ENCODE measurements at places on chromosomes 2 and 18.

DNA sequence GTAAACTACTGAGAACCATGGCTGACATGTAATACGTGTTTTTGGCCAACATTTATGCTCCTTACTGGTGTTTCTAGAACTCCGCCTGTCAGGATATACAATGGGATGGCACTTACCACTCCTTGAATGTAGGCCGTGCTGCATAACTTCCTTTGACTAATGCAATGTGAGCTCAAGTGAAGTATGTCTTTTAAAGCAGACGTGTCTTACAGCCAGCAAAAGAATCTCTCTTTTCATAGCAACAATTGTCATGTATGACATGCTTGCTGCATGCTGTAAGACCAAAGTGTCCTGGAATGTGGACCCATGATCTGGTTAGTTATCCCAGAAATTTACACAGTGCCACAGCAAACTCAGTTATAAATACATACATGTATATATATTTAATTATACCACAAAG lies 1202.7 kb upstream of the PIK3C3 start:
- no peak for DNase-seq

- DNase-seq = no peak
Observed at GRCh38 chr2:231359441-231359840, 36.1 kb upstream of the B3GNT7 start.

- DNase-seq = no peak
Observed at GRCh38 chr2:234632527-234633391, 135.9 kb upstream of the ARL4C start.

DNA sequence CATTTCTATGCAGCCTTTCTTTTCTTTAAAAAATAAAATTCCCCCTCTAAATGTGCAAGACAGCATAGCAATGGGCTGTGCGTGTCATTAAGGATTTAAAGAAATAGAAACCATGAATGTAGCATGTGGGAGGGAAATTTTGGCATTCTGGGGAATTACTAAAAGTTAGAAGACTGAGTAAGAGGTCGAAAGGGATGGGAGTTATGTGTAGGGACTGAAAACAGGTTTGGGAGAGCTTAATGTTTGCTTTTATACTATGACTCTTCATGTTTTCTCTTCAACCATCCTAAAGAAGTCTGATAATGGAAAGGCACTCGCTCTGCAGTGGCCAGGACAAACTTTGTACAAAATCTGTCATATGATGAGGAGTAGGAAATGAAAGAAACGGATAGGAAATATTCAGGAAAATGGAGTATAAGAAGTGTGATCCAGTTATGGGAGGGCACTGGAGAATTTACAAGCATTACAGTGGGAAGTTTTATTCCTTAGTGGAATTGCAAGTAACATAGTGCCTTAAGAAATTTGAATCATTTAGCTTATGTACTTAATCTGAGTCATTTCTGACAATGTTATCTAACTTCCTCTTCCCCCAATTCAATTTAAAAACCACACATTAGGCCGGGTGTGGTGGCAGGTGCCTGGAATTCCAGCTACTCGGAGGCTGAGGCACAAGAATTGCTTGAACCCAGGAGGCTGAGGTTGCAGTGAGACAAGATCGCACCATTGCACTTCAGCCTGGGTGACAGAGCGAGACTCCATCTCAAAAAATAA lies 20.6 kb downstream of the TMEM87B start:
- DNase-seq = no peak

GRCh38 chr2:233487748-233488345 lies 78.7 kb downstream of the USP40 start:
- DNase-seq = no peak

GRCh38 chr2:173948842-173949241 lies 16.3 kb downstream of the SP3 start:
- no peak for DNase-seq

- no peak for DNase-seq
Observed at GRCh38 chr2:99653433-99653832, 163.6 kb upstream of the REV1 start.

DNA sequence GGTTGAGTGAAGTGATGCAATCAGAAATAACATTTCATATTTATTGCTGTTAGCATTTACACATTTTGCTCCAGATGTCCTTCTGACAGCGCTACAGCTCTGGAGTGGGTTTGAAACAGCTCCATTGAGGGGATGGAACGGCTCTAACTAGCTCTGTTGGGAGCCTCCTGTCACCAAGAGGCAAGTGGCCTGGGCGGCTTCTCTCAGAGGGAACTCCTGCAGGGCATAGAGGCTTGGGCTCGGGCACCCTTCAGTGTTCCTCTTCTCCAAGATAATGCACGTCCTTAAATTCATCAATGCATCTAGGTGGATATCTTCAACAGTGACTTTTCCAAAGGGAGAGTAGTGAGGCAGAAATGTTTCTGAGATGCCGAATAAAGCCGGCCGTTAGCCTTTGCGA lies 122.5 kb downstream of the CNTNAP5 start:
- no peak for DNase-seq

DNA sequence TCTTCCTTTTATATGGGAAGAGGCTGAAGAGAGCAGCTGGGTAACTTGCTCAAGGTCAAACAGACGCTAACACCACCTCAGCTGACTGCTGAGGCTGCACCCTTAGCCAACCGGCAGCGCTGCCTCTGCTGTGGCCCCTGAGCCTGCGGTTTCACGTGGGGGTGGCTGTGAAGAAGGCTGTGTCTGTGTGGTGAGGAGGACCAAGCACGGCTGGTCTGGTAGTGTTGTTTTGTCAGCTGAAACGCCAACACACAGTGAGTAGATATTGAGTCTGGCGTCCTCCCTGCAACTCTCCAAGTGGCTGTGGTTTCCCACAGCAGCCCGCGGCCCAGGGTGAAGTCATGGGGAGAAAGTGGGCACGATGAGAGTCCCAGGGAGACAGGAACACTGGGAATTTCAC lies 69.6 kb downstream of the THNSL2 start:
- no peak for DNase-seq

GRCh38 chr18:48767090-48767690 lies 183.6 kb downstream of the SMAD7 start:
- no peak for DNase-seq

DNA sequence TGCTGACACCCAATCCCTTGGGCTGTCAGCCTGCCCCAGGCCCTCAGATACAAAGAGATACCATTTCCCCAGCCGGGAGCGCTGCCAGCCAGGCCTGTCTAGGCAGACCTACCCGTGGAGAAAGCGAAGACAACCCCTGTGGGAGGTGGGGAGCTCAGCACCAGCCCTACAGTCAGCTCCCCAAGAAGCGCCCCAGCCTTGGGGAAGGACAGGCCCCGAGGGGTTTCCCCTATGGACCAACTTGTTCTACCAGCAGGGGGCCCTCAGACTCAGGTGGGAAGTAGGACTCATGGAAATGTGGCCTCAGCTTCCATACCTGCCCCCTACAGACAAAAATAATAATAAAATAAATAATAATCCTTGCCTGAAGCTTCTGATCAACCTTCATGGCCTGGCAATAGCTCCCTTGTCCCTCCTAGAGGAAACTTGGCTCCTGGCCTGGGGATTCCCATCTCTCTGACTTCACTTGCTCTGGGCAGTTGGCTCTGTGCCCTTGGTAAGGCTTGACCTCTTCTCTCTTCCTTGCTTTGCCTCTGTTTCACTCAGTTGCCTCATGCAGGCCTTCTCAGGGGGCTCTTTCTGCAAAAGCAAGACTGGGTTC lies 7.0 kb downstream of the SLC35F6 start:
- DNase-seq = peak; percentile 62

DNA sequence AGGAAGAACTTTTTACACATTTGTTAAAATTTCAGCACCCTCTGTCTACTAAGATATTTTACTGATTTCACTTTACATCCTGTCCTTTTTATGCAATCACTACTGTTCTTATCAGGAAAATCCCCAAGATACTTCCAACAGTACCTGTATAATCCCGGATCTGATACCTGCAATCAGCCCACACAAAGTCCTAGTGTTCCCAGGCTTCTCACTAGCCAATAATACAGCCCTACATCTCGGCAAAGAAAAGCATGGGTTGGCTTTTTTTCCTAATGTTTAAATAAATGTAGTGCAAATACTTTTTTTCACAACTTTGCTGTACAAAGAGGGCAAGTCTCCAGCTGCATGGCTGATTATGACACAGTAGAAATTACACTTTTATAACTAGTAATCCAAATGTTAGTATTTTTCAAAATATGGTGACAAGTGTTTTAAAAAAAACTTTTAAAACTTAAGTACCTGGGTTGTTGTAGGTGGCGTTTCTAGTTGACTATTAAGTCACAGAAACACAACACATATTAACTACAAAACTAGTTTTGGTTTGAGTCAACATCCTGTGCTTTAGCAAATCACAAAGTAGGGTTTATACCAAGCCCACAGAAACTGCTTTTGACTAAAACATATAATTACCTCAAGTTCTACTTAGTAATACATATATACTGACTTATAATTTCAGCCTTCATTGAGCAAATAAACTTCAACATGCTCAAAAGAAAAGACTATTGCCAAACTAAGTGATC lies 19.5 kb downstream of the CNOT11 start:
- no peak for DNase-seq

GRCh38 chr2:84896567-84896966 lies 8.9 kb upstream of the TMSB10 start:
- DNase-seq = no peak

GRCh38 chr2:184735611-184736010 lies 137.3 kb downstream of the ZNF804A start:
- no peak for DNase-seq

DNA sequence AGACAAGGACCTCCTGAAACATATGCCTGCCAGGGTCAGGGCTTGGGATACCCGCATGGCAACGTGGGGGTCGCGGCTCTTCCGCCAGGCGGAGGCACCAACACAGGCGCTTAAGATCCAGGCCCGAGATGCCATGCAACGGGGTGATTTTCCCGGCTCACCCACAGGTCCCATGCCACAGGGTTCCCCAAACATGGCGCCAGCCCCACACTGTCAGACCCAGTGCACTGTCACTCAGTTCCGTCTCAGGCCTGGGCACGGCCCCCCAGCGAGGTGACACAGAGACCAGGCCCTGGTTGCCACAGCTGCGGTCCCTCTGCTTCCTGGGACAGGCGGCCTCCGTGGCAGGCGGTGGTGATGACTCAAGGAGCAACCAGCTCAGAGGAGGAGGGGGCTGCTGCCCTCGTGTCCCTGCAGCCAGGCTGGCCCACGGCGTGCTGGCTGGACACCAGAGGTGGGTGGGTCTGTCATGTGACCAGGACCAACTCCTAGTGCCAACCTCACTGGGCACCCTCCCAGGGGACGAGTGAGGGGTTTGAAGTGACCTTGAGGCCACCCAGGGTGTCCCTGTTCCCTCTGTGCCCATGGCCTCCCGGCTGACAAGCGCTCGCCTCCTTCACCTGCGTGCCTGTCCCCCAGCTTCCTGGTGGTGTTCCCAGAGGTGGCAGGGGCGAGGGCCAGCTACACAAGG lies 4.9 kb downstream of the PDCD1 start:
- DNase-seq = no peak

DNA sequence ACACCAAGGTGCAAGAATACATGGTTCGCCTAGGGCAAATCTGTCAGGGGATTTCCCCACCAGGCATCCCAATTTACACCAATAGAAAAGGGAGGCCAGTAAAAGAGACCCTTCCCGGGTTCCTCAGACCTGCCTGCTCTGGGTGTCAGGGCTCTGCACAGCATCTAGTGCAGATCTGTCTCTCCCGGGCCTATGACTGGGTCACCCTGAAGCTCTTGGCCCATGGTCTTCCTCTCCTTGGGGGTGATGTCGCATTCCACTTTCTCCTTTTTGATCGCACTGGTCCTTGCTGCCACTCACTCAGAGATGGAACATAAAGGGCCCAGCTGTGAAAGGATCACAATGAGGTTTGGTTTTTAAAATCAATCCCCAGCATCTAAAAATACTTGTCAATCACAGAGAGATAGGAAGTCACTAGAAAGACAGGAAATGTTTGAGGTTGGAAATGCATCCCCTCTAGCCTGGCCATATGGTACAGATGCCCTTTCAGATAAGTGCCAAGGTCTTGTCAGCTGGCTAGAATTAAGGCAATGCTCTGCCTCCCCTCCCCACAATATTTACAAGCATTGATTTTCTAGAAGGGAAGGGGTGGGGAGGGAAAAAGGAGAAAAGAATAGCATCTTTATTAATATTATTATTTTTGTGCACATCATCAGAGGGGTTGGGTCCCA lies 34.9 kb upstream of the AFTPH start:
- DNase-seq = no peak

DNA sequence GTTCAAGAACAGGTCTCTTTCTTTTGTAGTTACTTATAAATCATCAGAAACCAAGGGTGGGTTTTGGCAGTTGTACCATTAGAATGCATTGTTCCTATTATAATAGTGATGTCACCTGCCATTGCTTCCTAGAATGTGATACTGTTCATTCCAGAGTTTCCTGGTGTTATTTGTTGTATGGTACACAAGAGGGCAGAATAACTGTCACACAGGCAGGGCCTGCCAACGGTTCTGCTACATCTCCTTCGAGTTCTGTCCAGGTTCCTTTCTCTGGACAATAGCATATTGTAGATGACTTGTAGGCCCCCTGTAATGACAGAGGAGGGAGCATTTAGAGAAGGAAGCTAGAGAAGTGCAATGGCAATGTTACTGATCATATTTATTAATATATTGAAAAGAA lies 98.3 kb downstream of the KLHL14 start:
- peak; percentile 53 for DNase-seq

DNA sequence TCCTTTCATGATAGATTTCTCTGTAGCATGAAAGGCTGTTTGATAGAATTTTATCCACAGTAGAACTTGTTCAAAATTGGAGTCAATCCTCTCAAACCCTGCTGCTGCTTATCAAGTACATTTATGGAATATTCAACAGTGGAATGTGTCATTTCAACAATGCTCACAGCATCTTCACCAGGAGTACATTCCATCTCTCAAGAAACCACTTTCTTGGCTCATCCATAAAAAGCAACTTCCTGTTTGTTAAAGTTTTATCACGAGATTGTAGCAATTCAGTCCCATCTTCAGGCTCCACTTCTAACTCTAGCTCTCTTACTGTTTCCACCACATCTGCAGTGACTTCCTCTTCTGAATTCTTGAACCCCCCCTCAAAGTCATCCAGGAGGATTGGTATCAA lies 29.4 kb downstream of the PDCL3 start:
- no peak for DNase-seq

GRCh38 chr18:51235009-51235789 lies 37.7 kb upstream of the MEX3C start:
- peak; percentile 10 for DNase-seq

DNA sequence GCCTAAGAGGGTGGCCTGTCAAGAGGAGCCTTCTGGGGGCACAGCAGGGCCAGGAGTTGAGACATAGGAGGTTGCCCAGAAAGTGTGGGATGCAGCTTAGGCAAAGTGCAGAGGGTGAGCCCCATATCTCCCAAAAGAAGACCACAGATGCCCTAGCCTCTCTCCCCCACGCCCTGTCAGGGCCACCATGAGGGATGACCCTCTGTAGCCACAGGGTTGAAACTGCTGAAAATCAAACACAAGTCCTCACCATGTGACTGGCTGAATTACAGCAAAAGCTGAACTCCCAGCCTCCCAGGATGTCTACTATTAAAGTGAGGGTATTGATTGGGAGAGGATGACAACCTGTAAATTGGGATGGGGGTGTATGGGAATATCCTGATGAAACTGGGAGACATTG lies 37.4 kb upstream of the ARHGEF4 start:
- DNase-seq = no peak

- no peak for DNase-seq
Observed at GRCh38 chr2:235139956-235140800, 188.4 kb downstream of the SH3BP4 start.

All from NCI-H82 (cell line).